ENCODE measurements at places on chromosomes 6 and 20.

DNA sequence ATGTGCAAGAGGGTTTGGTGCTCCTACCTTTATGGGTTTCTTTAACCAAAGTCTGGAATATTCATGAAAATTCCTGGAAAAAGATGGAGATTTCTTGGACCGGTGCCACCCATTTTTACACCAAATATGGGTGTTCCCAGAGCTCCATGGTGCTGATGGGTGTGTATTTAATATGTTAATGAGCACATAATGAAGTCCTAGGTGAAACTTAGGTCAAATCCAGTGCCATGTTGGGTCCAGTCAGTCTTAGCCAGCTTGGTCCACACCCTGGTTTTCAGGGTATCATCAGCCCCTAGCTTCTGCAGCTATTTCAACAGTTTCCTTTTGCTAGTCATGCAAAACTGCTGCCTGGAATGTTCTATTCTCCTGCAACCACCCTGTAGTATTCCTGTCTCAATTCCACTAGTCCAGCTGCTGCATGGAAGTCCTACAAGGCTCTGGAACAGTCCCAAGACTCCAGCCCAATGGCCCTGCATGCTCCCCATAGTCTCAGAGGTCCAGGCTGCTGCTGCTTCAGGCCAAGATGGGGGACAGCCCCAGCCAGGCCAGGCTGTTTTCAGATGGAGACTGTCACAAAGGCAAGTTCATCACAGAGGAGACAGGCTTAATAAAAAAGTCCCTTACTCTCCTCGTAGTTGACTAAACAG is 31.8 kb downstream of the CST9L start:
- peaks cover 2% of the 10 kb centered on the region for H3K27me3 ChIP-seq
- H3K27ac ChIP-seq = no peak overlapping the region
- DNase-seq = no peak
- H3K4me3 ChIP-seq = no peak overlapping the region

- no peaks in the 10 kb centered on the region for H3K27me3 ChIP-seq
- DNase-seq = no peak
- H3K27ac ChIP-seq = no peak overlapping the region
- peaks cover 8% of the 10 kb centered on the region for H3K4me1 ChIP-seq
Observed at GRCh38 chr6:13260831-13261230, 67.5 kb downstream of the TBC1D7 start.

DNA sequence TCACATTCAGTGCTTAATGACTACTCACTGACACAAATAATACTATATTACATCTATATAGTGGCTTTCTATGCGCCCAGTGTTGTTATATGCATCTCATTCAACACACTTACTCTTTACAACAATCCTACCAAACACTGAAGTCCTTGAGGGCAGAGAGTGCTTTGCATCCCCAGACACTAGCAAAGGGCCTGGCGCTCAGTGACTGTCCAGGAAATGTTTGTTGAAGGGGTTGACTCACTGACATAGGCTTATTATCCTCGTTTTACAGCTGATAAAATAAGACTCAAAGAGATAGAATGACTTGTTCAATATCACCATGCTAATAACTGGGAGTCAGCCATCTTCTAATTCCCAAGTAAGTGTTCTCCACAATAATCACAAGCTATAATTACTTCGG is 163.3 kb downstream of the ARHGAP18 start:
- H3K27me3 ChIP-seq = peaks cover 2% of the 10 kb centered on the region
- H3K4me3 ChIP-seq = no peak overlapping the region
- no peaks in the 10 kb centered on the region for H3K36me3 ChIP-seq
- H3K4me1 ChIP-seq = no peaks in the 10 kb centered on the region
- H3K27ac ChIP-seq = no peak overlapping the region

DNA sequence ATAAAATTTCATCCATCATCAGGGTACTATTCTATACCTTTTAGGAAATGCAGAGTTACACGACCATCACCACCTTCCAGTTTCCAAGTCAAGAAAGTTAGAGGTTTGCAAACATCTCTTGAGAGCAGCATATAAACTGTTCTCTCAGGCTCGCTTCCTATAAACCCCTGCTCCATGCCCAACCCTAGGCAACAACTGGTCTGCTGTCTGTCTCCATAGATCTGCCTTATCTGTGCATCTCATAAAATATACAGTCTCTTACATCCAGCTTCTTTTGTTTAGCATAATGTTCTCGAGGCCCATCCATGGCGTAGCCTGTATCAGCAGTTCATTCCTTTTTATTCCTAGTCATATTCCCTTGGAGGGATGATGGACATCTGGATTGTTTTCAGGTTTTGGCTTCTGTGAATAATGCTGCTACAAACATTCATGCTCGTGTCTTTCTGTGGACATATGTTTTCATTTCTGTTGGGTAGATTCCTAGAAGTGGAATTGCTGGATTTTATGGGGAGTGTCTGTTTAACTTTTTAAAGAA is 6.1 kb downstream of the PTPRT start:
- H3K27me3 ChIP-seq = peaks cover 15% of the 10 kb centered on the region
- H3K36me3 ChIP-seq = no peaks in the 10 kb centered on the region
- H3K27ac ChIP-seq = no peak overlapping the region

- H3K4me3 ChIP-seq = no peak overlapping the region
- no peak overlapping the region for H3K27ac ChIP-seq
- H3K4me1 ChIP-seq = peaks cover 14% of the 10 kb centered on the region
- no peaks in the 10 kb centered on the region for H3K36me3 ChIP-seq
- no peak for DNase-seq
Observed at GRCh38 chr6:104606361-104606760, 253.4 kb downstream of the HACE1 start.

- no peaks in the 10 kb centered on the region for H3K4me1 ChIP-seq
- H3K27me3 ChIP-seq = peaks cover 4% of the 10 kb centered on the region
- H3K36me3 ChIP-seq = no peaks in the 10 kb centered on the region
- no peak overlapping the region for H3K27ac ChIP-seq
- DNase-seq = no peak
Observed at GRCh38 chr6:151916680-151917164, 109.2 kb downstream of the ESR1 start.

DNA sequence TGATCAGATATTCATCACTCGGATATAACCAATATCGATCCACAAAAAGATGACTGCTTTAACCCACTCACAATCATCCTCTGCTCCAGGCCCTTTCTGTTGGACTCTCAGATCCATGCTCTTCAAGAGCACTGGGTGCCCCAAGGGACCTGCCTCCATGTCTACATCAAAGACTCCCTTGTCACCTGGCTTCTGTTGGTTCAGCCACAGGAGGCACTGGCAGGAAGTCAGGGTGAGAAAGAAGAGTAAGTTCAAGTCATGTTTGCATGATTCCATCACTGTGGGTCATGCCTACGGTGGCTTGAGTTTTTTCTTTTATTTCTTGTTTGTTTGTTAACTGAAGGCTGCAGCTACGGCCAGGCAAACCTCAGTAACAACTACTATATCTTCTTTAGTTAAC is 243.3 kb downstream of the ADGRG6 start:
- H3K36me3 ChIP-seq = peaks cover 8% of the 10 kb centered on the region
- H3K4me3 ChIP-seq = no peak overlapping the region
- no peaks in the 10 kb centered on the region for H3K27me3 ChIP-seq

DNA sequence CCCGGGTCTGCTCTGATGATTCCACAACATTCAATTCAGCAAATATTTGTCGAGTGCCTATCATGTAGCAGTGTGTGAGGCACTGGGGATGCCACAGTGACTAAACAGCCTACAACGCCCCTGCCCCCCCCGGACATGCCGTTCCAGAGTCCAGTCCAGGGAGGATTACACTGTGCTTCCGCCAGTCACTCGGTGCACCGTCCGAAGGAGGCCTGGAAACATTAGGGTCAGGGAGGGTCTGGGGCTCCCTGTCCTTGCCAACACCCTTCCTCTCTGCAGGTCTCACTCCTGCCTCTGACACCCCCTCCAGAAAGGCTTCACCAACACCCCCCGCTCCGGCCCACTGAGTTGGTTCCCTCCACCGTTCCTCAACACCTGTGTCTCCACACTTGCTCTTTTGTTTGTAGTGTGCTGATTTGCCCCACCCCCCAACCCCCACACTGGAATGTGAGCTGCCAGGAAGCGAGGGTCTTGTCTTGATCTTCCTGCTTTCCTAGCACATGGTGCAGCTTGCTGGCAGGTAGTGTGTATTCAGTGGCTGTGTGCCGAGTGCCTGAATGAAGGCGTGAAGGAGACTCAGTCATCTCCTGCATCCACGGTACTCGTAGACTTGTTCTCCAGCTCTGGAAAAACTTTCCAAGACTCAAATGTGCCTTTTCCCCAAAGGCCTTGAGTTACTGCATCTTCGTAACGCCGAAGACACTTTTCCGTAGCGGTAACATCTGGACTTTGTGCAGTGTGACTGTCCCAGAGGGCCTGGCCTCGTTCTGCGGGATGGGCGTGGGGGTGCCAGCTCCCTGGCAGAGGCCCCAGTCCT is 150.4 kb downstream of the ZDHHC14 start:
- H3K36me3 ChIP-seq = peaks cover 31% of the 10 kb centered on the region
- H3K4me1 ChIP-seq = peaks cover 69% of the 10 kb centered on the region
- no peak overlapping the region for H3K27ac ChIP-seq
- DNase-seq = no peak

DNA sequence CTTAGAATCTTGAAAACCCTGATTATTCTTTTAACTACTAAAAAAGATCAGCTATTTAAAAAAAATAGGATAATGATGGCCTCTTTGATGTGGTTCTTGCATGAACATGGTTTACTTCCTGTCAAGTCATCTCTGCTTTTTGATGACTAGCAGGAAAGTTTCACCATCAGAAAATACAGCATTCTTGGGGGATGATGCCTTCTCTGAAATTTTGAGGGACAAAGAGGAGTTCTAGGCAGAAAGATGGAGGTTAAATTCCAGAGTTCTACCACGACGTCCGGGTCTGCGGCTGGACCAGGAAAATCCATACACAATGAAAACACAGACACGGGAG is 130.4 kb downstream of the OLIG3 start:
- H3K36me3 ChIP-seq = no peaks in the 10 kb centered on the region
- DNase-seq = no peak
- peaks cover 2% of the 10 kb centered on the region for H3K27me3 ChIP-seq
- no peak overlapping the region for H3K27ac ChIP-seq
- H3K4me3 ChIP-seq = no peak overlapping the region
- H3K4me1 ChIP-seq = peaks cover 19% of the 10 kb centered on the region

DNA sequence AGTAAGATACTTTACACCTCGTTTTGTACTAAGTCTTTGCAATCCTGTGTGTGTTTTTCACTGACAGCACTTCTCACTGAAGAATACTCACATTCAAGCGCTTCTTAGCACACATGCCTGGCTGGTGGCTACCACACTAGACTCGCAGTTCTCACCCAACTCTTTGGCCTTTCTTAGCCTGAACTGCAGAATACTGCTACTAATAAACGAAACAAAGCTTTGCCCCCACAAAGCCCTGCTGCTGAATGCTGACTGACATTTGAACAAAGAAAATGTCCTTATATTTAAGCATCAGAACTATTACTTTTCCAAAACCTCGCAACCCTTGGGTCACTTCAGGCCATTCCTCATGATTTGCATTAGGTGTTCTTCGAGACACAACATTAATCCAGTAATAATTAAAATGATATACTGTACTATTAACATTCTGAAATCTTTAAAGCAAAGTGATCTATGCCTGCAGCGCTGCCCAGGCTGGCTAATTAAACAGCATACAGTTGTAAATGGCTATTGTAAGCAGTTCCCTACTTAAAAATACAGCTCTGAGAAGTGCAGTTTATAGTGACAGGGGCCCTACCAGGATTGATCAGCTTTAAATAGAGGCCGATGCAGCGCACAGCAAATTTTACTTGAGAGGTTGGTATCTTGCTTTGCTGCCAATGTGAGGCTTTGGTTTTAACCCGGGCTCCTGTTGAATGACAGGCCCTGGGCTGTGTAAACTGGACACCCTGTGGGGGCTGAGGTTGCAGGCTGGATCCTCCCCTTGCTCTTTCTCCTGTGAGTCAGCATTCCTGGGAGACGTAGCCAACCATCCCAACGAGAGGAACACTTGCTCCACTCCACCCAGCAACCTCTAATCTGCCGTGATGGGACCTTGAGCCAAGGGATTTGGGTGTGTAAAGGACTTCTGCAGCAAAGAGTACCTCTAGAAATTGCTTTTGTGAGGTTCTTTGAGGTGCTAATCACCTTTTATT is 899.0 kb downstream of the TFAP2A start:
- DNase-seq = no peak
- H3K4me1 ChIP-seq = no peaks in the 10 kb centered on the region
- H3K27me3 ChIP-seq = no peaks in the 10 kb centered on the region
- H3K4me3 ChIP-seq = no peak overlapping the region
- no peaks in the 10 kb centered on the region for H3K36me3 ChIP-seq
- H3K27ac ChIP-seq = no peak overlapping the region
